ENCODE measurements at places on chromosomes 3 and 15.

GRCh38 chr15:100082761-100083402 is 258.9 kb downstream of the ADAMTS17 start:
- DNase-seq, result no peak

GRCh38 chr3:150370999-150371398 is 37.1 kb upstream of the TSC22D2 start:
- DNase-seq, result no peak

- DNase-seq, result no peak
Observed at GRCh38 chr3:184927796-184928315, 115.9 kb downstream of the VPS8 start.

DNA sequence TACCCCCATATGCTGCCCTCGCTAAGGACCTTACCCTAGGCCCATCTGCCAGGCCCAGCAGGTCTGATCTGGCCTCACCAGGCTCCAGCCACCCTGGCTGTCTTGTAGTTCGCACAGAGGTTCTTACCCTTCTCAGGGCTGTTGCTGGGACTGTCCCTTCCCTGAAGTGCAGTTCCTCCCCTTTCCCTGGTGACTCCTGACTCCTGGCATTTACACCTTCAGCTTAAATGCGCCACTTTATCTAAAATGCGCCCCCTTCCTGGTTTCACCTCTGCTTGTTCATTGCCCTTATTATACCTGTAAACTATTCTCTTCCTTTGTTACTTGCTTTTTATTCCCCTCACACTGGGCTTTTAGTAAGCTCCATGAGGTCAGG is 835 bp upstream of the TTLL3 start:
- no peak for DNase-seq

GRCh38 chr3:20822251-20822650 is 636.2 kb upstream of the SGO1 start:
- DNase-seq, result no peak

DNA sequence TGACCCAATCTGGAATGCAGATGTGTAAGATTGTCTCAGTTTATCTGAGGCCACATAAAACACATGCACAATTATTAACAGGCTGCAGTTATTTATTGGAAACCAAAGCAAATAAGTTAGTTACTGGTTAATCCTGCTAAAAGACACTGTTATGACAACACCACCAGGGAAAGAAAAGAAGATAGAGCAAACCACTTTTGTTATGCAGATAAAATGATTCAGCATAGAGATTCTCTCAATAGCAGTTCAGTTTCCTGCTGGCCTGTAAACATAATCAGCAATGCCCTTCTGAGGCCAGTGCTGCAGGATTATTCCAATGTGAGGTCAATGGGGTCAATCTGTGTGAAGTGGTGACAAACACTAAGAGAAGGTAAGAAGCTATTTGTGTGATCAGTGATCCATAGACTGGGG is 244.4 kb downstream of the ZBTB20 start:
- DNase-seq, result no peak

GRCh38 chr3:89740881-89741177 is 633.4 kb downstream of the EPHA3 start:
- no peak for DNase-seq

GRCh38 chr3:180246688-180247195 is 210.0 kb upstream of the PEX5L start:
- DNase-seq, result no peak

DNA sequence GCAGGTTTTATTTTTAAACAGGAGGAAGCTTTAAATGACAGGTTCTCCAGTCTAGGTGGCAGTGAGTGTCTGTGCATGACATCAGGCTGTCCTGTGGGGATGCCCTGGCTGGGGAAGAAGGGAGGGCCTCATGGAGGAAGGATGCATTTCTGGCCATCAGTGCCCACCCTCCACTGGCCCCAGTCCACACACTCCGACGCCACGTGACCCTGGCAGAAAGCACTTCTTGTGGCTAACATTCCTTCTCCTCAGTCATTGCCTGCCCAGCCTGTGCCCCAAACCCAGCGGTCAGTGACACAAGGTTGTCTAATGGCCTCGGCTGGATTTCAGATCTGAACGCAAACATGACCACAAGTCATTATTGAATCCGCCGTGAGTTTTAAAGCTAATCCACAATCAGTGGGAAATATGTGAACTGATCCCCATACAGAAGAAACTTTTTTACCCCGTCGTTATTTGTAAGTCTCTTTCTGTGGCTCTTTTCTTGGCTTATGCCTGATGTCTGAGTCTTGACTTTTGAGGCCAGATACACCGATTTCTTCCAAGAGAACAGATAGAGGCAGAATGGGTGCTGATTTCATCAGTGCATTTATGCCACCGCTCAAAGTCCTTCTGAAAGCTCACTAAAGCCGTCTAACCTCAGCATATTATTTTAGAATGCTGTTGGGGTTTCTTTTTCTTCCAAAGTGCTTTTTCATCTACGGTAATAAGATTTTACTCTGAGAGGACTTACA is 17.3 kb upstream of the LRRK1 start:
- no peak for DNase-seq

DNA sequence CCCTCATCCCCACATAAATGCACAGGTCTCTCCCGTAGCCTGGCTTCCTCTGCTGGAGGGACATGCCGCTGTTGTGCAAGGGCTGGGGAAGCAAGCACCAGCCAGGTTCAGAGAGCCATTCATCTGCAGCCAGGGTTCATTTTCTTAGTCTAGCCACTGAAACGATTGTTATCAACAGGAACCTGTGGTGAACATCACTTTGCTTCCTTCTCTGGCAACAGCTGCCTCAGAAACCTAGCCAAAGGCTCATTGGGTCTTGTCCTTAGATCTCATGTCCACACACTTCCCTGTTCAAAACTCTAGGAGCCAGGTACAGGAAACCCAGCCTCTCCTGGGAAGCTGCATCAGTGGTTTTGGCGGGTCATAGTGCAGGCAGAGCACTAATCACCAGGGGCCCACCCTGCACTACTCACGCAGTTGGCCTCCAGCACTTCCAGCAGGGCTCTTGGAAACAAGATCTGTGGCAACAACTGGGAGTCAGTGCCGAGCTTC is 47.0 kb downstream of the OXNAD1 start:
- DNase-seq, result no peak

GRCh38 chr3:164459521-164460151 is 618.7 kb downstream of the SI start:
- DNase-seq, result no peak

- DNase-seq, result no peak
Observed at GRCh38 chr3:61562721-61563312, 1.4 kb downstream of the PTPRG start.

DNA sequence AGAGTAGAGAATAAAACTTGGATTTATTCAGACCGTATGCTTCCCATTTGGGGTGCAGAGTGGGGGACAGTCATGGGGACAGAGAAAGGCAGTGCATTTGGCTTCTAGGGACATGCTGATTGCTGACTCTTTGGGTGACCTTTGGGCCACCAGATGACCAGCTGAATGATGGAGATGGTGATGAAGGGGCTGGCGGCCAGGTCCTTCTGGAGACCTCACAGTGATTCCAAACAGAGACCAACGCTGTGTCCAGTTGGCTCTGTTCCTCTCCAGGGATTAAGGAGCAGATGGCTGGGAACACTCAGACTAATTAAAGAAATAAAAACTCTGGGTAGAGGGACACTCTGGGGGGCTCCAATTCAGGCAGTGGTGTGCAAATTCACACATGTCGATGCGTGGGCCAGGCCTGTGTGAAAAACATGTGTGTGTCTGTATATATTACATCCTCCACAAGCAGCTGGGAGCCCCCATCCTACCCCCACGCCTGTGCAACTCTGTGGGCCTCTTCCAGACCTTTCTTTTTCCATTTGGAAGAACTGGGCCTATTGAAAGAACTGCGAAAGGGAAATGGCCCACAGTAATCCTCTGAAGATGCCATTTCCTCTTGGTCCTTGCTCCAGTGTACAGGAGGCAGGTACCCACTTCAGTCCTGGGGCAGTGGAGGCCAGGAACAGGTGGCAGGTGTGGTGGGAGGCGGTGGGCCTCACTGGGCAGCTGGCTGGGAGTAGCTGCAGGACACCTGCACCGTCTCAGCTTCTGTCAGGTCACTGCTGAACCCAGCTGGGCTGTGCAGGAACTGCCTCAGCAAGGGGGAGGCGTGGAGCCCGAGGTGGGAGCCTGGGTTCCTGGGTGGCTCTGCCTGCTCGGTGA is 8.9 kb downstream of the XIRP1 start:
- DNase-seq, result no peak

DNA sequence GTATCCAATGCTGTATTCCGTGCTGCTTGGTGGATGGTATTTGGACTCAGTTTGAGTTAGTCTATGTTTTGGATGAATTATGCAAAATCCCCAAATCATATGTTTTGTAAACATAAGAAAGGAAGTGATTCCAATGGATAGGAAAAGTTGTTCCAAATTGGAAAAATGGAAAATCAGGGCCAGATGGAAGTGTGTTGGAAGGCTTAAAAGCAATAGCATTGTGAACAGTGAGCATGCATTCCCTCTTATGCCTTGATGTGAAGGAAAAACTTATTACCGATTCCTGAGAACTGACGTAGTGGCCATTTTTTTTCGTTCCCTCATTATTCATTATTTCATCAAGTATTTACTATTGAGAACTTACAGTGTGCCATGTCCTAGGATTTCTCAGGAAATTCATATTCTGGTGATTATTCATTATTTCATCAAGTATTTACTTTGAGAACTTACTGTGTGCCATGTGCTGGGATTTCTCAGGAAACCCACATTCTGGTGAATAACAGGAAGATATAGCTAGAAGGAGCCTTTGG is 144.1 kb upstream of the TPRG1 start:
- no peak for DNase-seq

GRCh38 chr15:42723068-42723467 is 13.9 kb downstream of the CDAN1 start:
- no peak for DNase-seq

- no peak for DNase-seq
Observed at GRCh38 chr3:68706096-68706495, 226.3 kb downstream of the TAFA4 start.

- DNase-seq, result no peak
Observed at GRCh38 chr3:188296761-188297612, 143.0 kb downstream of the LPP start.

- DNase-seq, result no peak
Observed at GRCh38 chr3:23996095-23996524, 51.0 kb downstream of the NR1D2 start.

- no peak for DNase-seq
Observed at GRCh38 chr3:46736006-46736872, 18.6 kb upstream of the PRSS50 start.

GRCh38 chr3:128454310-128454618 is 12.4 kb downstream of the DNAJB8 start:
- no peak for DNase-seq

DNA sequence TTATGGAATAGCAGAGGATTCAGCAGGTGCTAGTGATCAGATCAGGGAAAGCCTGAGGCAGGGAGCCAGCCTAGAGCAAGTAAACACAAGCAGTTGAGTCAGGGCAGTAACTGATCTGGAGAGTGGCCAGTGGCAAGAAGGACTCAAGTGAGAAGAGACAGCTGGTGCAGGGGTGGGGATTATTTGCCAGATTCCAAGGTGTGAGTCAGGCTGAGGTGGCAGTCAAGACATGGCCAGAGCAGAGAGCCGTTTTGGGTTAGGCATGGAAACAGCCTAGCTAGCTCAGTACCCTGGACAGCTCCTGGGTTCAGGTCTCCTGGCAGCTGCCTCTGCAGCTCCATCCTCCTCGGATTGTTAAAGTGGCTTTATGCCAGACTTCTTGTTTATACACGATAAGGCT is 281.9 kb upstream of the ONECUT1 start:
- no peak for DNase-seq

DNA sequence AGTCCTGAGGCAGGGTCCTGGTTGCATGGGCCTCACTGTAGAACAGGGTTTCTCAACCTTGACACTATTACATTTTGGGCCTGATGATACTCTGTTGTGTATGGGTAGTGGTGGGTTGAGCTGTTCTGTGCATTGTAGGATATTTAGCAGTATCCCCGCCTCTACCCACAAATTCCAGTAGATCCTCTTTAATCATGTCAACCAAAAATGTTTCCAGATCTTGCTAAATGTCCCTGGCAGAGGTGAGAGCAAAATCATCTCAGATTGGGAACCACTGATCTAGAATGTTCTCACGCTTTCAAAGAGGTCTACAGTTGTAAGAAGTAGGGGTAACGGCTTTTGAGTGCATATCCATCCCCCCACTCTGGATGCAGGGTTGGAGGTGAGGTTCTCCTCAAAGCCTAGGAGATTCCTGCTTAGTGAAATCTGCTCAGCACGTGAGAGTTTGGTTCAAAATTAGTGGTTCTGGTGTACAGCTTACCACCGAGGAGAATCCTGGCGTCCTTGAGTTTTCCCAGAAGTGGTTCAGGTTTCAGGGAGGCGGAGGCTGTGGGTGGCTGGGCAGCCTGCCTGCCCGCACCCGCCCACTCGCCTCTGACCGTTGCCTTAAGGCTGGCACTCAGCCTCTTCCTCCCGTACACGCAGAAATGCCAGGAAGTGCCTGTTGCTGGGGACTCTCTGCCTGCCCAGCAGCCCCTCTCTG is 5.3 kb downstream of the ACVR2B start:
- DNase-seq, result no peak

DNA sequence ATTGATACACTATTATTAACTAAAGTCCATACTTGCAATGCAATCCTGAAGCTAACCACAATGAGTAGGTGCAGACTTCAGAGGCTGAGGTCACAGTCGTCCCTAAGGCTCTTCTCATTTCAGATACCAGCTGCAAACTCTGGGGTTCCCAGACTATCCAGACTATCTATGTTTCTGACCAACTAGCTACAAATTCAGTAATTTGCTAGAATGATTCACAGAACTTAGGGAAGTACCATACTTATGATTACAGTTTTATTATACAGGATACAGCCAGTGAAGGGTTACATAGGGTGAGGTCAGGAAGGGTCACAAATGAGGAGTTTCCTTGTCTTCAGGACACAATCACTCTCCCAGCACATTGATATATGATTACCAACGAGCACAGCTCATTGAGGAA is 36.5 kb downstream of the PPM1L start:
- no peak for DNase-seq

GRCh38 chr3:123287051-123287961 is 85.6 kb downstream of the SEC22A start:
- DNase-seq, result no peak

DNA sequence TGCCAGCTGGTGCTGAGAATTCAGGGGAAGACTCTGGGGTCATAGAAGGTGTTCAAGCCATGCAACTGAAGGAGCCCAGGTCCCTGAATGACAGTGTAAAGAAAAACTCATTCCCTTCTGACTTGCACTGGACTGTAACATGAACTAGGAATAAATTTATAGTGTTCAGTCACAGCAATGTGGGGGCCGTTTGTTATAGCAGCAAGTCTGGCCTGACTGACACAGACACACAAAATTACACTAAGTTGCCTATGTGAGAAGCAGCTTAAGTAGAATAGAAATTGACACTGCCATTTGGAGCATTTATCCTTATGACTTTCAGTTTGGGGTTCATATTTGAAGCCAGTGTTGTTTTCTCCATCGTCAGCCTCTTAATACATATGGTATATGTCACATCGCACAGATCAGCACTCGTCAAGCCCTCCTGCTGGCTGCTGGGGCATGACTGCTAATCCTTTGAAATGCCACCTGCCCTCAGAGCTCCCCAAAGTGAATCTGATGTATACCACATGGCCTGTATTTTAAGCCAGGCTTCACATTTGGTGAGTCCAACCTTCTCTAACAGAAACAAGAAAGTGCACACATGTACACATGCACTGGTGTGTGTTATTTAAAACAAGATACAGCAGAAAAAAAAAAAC is 17.1 kb upstream of the HEG1 start:
- DNase-seq, result no peak

GRCh38 chr3:190767851-190768250 is 94.6 kb downstream of the GMNC start:
- no peak for DNase-seq

Measured in stimulated activated CD8-positive, alpha-beta memory T cell treated with anti-CD3 and anti-CD28 coated beads, Interleukin-15, amount 100 ng/mL, for 24 hours (primary cell).